Activated CD4-positive, alpha-beta T cell treated with anti-CD3 and anti-CD28 coated beads, Interleukin-2, amount 10 ng/mL, durations not matched to agents 7 days and 5 days (primary cell): ENCODE measurements at places on chromosomes 2 and 18. TPM values are rescaled to one million over a fixed set of nuclear protein-coding genes. Genes with fewer than 3 reads are reported as not detected.

DNA sequence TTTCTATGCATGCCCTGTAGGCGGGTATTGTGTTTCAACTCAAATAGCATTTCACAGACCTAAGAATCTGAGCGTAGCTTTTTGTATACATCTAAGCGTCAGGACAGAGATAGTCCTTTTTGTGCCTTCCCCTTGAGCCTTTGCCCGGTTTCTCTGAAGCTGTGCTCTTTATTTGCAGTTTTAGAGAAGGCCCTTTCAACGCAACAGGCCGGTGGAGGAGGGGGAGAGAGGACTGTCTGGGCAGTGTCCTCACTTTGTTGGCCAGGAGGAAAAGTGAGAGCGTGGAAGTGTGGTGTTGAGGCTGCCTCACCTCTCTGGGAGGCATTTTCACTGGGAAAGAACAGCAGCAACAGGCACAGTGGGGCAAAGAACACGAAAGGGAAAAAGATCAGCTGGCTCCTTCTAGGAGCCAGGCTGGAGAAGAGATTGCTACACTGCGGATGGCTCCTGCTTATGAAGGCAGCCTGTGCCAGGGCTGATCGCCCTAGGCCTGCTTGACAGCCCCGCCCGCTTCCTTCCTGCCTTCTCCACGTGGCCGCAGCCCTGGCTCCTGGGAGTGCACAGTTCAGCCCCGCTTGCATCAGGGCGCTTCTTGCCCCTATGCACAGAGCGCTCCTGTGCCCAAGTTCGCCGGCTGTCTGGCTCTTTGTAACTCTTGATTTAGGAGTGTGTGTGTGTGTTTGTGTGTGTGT lies 195.6 kb upstream of the POU3F3 start:
- H3K27me3 ChIP-seq: peaks cover 35% of the 10 kb centered on the region
- peak; percentile 7 for DNase-seq
- H3K4me1 ChIP-seq: peaks cover 10% of the 10 kb centered on the region
- no peaks in the 10 kb centered on the region for H3K36me3 ChIP-seq
- H3K27ac ChIP-seq: no peak overlapping the region

DNA sequence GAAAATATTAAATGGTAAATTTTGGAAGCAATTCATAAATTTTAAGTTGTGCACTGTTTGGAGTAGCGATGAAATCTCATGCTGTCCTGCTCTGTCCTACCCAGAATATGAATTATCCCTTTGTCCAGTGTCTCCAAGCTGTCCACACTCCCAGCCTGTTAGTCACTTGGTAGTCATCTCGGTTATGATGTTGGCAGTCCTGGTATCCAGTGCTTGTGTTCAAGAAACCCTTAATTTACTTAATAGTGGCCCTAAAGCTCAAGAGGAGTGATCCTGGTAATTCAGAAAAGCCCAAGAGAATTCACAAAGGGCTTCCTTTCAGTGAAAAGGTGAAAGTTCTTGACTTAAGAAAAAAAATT lies 71.8 kb upstream of the STAM2 start:
- no peaks in the 10 kb centered on the region for H3K4me1 ChIP-seq
- H3K4me3 ChIP-seq: no peak overlapping the region
- H3K36me3 ChIP-seq: no peaks in the 10 kb centered on the region
- no peak for DNase-seq
- H3K27me3 ChIP-seq: peaks cover 6% of the 10 kb centered on the region

- no peaks in the 10 kb centered on the region for H3K27me3 ChIP-seq
- no peaks in the 10 kb centered on the region for H3K4me1 ChIP-seq
- no peak for DNase-seq
- no peak overlapping the region for H3K27ac ChIP-seq
- no peak overlapping the region for H3K4me3 ChIP-seq
- no peaks in the 10 kb centered on the region for H3K36me3 ChIP-seq
These were observed 731.9 kb upstream of the SALL3 start for GRCh38 chr18:78247615-78248289.

GRCh38 chr2:104854498-104855220 lies 744 bp downstream of the POU3F3 start:
- peaks cover 5% of the 10 kb centered on the region for H3K36me3 ChIP-seq
- peak overlapping the region; percentile 73 for H3K4me3 ChIP-seq
- H3K27me3 ChIP-seq: peaks cover 75% of the 10 kb centered on the region
- peak overlapping the region; percentile 89 for H3K27ac ChIP-seq
- DNase-seq: no peak
- peaks cover 34% of the 10 kb centered on the region for H3K4me1 ChIP-seq

- no peak for DNase-seq
- H3K27ac ChIP-seq: no peak overlapping the region
- H3K4me3 ChIP-seq: no peak overlapping the region
- H3K4me1 ChIP-seq: no peaks in the 10 kb centered on the region
These were observed 311.4 kb downstream of the CTNNA2 start for GRCh38 chr2:79824086-79824786.

Gene ERBB4
- total RNA-seq: not detected

- peaks cover 90% of the 10 kb centered on the region for H3K4me1 ChIP-seq
- DNase-seq: peak; percentile 73
- H3K36me3 ChIP-seq: no peaks in the 10 kb centered on the region
- peak overlapping the region; percentile 87 for H3K27ac ChIP-seq
- H3K27me3 ChIP-seq: no peaks in the 10 kb centered on the region
These were observed 9.1 kb upstream of the ARID5A start for GRCh38 chr2:96527286-96528005.

DNA sequence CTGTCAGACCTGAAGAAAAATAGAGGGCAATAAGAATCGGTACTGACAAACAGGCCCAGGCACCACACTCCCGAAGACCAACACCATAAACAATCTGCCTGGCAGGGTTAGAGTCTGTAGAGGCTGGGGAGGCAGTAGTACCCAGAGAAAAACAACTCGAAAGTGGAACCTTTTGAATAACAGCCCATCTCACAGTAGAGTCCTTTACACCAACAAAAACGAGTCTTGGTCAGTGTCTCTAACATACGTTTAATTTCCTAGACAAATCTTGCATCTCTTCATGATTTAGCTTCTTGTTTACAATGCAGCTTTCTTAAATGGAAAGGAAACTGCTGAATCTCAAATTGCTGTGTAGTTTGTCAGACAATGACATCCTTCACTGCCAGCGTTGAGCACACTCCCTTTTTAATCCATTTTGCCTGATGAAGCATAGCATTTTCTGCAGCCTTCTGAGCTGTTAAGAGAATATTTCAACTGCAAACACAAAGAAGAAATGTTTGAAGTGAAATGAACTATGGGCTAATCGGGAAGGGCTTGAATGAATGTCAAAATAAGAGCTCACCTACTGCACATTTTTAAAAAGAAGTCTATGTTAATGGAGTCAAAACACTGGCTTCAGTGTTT lies 73.1 kb upstream of the DSG1 start:
- no peaks in the 10 kb centered on the region for H3K4me1 ChIP-seq
- H3K27me3 ChIP-seq: no peaks in the 10 kb centered on the region
- H3K36me3 ChIP-seq: no peaks in the 10 kb centered on the region
- no peak for DNase-seq

GRCh38 chr2:75340560-75340959 lies 141.2 kb upstream of the TACR1 start:
- H3K4me3 ChIP-seq: no peak overlapping the region
- no peak for DNase-seq
- H3K27me3 ChIP-seq: no peaks in the 10 kb centered on the region
- no peak overlapping the region for H3K27ac ChIP-seq

GRCh38 chr18:53887447-53887846 lies 337.0 kb downstream of the MBD2 start:
- no peak for DNase-seq
- no peak overlapping the region for H3K27ac ChIP-seq
- H3K4me1 ChIP-seq: no peaks in the 10 kb centered on the region
- H3K36me3 ChIP-seq: no peaks in the 10 kb centered on the region
- no peak overlapping the region for H3K4me3 ChIP-seq
- H3K27me3 ChIP-seq: peaks cover 3% of the 10 kb centered on the region
